ENCODE measurements at places on chromosomes 4 and X.
A peak's percentile ranks its signal among the peaks of the same experiment; 100 is the strongest.

DNA sequence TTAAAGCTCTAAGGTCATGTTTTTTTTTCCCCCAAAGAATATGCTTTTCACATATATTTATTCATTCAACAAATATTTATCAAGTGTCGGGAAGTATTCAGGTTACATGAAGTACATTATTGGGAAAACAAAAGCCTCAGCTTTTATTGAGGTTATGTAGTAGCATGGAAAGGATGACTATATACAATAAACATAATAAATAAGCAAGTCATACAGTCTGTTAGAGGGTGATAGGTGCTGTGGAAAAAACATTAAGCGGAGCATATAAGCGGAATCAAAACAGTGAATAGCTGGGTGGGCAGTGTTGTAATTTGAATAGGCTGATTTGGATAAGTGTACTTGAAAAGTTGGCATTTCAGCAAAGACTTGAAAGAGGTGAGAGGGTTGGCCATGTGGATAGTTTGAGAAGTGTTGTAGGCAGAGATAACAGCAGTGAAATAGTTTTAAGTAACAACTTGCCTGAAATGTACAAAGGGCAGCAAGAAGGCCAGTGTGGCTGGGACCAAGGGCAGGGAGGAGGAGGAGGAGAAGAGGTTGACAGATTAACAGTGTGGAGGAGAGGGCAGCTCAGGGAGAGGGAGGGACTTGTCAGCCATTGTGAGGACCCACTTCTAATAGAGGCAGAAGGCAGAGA lies 558.7 kb downstream of the SPRY1 start:
- DNase-seq, result no peak

DNA sequence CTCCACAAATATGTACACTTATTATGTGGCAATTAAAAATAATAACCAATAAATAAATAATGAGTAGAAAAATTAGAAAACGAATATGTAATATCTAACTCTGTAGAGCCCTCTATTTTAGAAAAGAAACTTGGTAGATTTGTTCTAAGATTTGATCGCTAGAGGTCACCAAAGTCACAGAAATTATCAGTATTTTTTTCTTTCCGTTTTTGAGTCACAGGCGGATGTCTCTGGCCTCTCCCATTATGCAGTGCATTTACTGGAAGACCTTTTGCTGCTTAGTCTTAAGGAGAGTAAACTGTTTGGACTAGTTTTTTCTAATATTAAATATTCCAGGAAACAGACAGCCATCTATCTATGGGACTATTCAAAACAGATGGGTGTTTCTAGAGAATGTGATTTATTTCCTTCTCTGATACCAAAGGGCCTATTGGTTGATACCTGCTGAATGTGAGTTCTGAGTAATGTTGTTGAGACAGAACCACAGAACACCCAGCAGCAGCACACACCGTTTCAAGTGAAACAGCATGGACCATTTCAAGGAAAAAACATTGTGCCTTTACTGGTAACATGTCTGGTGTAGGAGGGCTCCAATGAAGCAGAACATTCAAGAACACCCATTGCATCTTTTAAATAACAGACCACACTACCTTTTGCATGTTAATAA lies 34.0 kb upstream of the GYPA start:
- DNase-seq, result peak; percentile 13

- no peak for DNase-seq
Observed at GRCh38 chrX:19579485-19579884, 64.2 kb upstream of the MAP3K15 start.

DNA sequence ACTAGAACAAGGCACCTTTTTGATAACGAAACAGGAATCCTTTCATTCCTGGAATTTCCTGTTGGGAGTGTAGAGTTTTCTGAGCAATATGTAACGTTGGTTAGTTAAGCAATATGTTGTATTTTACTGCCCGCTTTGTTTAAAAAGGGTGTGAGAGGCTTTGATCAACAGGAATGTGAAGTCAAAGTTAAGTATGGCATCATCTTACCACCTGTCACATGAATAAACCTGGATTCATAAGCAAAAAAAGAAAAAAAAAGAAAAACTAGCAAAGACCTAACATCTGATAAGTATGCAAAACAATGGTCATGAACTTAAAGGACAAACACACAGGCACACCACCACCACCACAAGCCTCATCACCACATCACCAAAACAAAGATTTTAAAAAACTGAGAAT lies 7.1 kb upstream of the CXCL5 start:
- no peak for DNase-seq

GRCh38 chr4:7539659-7540058 lies 104.9 kb upstream of the PSAPL1 start:
- peak; percentile 8 for DNase-seq

- DNase-seq, result no peak
Observed at GRCh38 chr4:73698217-73698616, 42.2 kb upstream of the CXCL8 start.

DNA sequence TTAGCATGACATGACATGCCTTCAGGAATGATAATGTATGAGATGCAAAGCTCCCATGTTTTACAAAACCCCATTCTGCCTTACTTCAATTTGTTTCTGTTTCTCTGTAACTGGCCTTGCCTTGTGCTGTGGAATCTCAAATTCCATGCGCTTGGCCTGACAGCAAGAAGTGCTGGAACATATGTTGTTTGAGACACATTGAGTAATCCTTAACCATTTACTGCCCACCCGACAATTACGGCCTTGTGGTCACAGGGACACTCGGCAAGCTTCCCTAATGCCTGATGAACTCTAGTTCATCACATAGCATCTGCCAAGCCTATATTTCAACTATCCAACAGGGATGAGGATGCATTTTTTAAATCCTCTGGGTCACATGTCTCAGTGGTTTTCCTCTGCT lies 226.4 kb upstream of the CASK start:
- DNase-seq, result no peak

GRCh38 chrX:83934220-83934619 lies 73.3 kb downstream of the CYLC1 start:
- no peak for DNase-seq

- DNase-seq, result no peak
Observed at GRCh38 chr4:110737931-110738330, 115.1 kb upstream of the PITX2 start.

GRCh38 chrX:155819966-155820491 lies 61.1 kb upstream of the VAMP7 start:
- no peak for DNase-seq

DNA sequence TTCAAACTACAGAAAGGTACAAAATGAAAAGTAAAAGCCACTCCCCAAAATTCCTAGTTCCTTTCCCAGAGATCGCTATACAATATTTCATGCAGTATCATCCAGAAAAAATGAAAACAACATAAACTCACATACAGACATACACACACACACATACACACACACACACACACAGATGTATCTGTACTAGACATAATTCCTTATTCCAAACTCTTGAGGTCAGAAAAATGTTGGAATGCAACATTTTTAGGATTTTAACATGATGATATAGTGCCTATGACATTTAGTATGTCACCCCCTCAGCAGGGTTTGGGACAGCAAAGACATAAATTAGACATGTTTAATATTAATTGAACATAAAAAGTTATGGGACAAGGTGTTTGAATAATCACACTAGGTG lies 73.4 kb upstream of the LHFPL1 start:
- DNase-seq, result no peak

- no peak for DNase-seq
Observed at GRCh38 chrX:133857640-133858269, 127.6 kb downstream of the GPC3 start.

DNA sequence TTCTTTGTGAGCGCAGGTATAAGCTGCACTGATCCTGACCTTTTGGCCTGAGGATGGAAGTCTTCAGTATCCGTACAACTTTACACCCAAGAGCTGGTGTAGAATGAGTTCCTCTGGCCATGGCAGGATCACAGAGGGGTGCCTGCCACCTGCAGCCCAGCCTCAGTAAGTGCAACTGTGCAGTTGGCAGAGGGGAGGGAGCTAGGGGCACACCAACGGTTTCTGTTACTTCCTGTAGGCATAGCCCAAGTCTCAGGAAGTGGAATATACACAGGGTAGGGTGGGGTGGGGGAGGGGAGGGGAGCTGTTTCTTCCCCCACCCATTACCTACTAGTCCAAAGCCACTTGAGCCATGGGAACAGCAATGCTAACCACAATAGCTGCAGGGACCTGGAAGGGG lies 85.4 kb upstream of the GBA3 start:
- DNase-seq, result peak; percentile 34

DNA sequence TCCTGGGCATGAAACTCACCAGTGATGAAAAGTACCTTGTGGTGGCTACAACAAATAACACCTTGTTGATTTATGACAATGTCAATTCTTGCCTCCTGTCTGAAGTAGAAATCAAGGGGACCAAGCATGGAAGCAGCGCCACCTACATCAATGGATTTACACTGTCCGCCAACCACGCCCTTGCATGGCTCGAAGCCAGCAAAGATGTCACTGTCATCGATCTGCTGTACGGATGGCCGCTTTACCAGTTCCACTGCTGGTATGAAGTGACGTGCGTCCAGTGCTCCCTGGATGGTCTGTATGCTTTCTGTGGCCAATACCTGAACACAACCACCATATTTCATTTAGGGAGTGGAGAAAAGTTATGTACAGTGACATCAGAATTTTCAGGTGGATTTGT lies 200.5 kb downstream of the NWD2 start:
- no peak for DNase-seq

DNA sequence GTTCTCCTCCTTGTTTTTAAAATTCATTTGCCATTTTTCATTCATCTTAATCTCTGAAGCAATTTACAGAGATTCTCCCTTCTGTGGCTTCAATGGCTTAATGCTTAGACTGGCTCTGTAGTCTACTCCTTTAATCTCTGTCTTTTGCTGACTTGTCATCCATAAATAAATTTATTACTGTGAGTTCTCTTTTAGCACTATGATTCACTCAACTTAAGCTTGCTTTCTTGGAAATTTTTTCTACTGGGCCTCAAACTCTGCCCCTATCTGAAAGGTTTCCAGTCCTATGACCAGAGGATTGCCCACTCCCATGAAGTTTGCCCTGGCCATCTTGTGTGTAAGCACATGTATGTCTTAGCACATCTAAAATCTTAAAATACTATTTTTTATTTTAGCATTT lies 251.1 kb downstream of the DCLK2 start:
- DNase-seq, result no peak

GRCh38 chr4:123945301-123945700 lies 548.7 kb downstream of the SPRY1 start:
- no peak for DNase-seq

DNA sequence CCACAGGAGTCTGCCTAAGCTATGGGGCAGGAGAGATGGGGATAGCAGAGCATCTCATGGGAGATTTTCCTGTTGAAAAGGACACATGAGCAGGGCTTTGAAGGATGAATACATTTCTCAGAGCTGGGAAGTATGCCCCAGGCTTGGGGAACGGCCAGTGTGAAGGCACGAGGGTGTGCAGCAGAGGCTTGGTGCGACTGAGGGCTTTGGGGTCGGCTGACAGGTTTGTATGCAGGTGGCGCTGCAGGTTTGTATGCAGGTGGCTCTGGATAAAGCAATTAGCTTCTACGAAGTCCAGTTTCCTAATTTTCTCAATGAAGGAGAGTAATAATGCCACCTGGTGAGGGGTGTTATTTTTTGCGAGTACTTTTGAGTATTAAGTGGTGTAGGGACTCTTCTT lies 6.8 kb upstream of the KIAA0232 start:
- DNase-seq, result no peak

DNA sequence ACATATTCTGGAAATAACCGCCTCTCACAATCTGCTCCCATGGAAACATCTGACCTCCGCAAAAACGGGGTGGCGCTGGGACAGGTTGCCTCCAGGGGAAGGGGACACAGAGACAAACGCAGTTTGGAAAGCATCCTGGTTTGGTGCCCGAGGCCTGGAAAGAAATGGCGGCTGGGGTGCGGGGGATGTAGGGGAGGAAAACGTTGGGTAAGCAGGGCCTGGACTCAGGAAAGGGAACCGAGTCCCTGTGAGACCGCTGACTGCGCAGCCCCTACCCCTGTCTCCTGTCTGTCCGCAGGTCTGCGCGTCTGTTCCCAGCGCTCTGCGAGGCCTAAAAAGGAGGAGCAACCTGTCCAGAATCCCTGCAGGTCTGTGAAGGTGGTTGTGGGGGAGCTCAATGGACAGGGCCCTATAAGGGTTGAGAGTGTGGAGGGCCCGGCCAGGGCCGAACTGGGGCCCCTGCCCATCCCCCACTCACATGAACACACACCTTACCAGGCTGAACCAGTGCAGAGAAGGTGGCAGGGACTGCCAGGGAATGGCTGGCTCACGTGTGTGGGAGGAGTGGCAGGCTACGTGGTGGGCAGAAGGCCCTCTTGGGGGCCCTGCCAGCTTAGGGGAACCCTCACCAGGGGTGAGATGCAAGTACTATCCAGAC lies 672 bp downstream of the TCEAL3 start:
- DNase-seq, result no peak

- DNase-seq, result no peak
Observed at GRCh38 chr4:105399532-105400161, 74.2 kb downstream of the PPA2 start.

DNA sequence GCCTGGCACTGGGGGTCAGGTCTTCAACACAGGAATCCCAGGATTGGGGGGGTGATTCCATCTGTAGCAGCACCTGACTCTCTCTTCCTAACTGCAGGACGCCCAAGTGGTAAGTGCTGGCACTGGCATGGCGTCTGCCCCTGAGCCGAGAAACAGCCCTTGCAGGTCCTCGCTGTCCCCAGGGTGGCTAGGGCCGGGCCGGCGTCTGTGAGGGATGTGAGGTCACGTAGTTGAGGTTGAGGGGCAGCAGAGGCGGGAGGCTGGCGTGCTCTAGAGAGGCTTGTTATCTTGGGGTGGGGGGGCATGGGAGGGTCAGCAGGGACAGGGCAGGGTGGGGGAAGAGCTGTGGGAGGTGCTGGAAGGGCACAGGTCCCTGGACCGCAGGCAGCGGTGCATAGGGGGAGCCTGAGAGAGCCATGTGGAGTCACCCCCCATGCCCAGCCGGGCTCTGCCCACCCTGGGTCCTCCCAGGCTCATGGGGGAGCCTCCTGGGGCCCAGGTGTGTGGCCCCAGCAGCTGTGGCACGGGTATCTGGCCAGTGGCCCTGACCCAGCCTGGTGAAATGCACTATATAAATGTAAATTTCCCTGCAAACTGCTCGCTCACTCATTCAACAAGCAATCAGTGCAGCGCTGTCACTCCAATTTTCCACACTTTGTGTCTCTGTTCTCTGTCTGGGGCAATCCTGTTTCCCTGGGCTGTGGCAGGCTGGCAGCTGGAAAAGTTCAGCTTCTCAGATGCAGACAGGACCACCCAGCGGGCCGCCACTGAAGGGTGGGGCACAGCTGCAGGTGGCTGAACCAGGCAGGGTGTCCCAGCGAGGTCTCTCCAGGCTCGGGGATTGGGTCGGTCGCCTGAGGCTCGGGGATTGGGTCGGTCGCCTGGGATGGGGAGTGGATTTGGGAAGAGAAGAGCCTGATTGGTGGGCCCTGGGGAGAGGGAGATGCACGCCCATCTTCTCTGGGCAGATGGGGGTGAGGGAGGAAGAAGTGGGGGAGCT lies 102.2 kb upstream of the NKX1-1 start:
- no peak for DNase-seq

DNA sequence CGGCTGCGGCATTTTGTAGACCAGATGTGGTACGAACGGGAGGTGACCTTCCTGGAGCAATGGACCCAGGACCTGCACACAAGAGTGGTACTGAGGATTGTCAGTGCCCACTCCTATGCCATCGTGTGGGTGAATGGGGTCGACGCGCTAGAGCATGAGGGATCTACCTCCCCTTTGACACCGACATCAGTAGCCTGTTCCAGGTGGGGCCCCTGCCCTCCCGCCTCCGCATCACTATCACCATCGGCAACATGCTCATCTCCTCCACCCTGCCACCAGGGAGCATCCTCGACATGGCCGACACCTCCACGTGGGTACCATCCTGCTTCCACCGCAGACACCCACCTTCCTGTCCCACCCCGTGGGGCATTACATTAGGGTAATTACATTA lies 46.2 kb downstream of the SMARCA5 start:
- DNase-seq, result peak; percentile 23

GRCh38 chr4:141731481-141731880 lies 95.1 kb downstream of the IL15 start:
- no peak for DNase-seq
